ENCODE measurements at places on chromosomes 6 and 20.

GRCh38 chr6:137188855-137189254 lies 15.4 kb upstream of the IL22RA2 start:
- H3K36me3 ChIP-seq = no peaks in the 10 kb centered on the region
- no peak overlapping the region for H3K27ac ChIP-seq
- no peaks in the 10 kb centered on the region for H3K27me3 ChIP-seq
- no peak overlapping the region for H3K4me3 ChIP-seq
- ATAC-seq = no peak

GRCh38 chr6:47262231-47262630 lies 47.5 kb downstream of the TNFRSF21 start:
- no peaks in the 10 kb centered on the region for H3K36me3 ChIP-seq
- H3K27ac ChIP-seq = no peak overlapping the region
- ATAC-seq = no peak
- H3K4me3 ChIP-seq = no peak overlapping the region
- no peaks in the 10 kb centered on the region for H3K27me3 ChIP-seq
- no peaks in the 10 kb centered on the region for H3K4me1 ChIP-seq

DNA sequence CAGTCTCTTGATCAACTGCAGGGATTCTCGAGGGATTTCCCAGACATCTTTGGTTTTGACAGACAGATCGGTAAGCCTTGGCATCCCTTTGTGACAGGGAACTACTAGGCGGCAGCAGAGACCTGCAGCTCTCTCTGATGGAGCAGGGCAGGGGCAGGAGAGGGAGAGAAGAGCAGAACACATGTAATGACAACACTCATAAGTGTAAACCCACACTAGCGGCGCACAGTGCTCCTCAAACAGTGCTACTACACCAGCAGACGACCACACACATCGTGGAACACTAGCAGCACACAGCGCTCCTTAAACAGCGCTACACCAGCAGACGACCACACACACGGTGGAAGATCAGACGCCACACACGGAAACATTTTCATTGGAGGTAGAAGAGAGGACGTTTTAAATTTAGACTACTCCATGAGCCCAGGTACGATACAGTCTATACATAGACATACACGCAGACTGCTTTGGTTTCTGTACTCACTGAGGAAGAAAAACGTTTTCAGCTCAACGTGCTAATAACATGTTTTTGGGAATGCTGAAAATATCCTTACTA lies 94.5 kb upstream of the TRAF3IP2 start:
- H3K4me1 ChIP-seq = no peaks in the 10 kb centered on the region
- no peak for ATAC-seq
- no peak overlapping the region for H3K4me3 ChIP-seq
- no peak overlapping the region for H3K27ac ChIP-seq
- H3K27me3 ChIP-seq = no peaks in the 10 kb centered on the region
- H3K36me3 ChIP-seq = peaks cover 51% of the 10 kb centered on the region

DNA sequence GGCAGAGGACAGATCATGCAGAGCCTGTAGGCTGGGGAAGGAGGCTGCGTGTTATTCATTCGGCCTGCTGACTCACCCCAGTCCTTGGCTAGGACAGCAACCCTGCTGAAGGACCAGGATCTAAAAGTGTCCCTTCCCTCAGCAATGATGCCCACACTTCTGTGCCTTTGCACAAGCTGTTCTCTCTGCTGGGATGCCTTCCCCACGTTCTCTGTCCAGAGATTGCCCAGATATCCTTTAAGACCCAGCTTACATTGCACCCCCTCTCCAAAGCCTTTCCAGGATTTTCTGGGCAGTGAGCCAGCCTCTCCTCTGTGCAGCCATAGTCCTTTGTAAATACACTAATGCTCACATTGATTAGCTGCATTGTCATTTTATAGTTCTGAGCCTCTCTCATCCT lies 99.3 kb upstream of the CHD6 start:
- no peak overlapping the region for H3K4me3 ChIP-seq
- peaks cover 28% of the 10 kb centered on the region for H3K27me3 ChIP-seq
- ATAC-seq = no peak
- no peak overlapping the region for H3K27ac ChIP-seq
- H3K4me1 ChIP-seq = no peaks in the 10 kb centered on the region

- no peaks in the 10 kb centered on the region for H3K4me1 ChIP-seq
- no peak overlapping the region for H3K4me3 ChIP-seq
- no peak overlapping the region for H3K27ac ChIP-seq
- no peak for ATAC-seq
Observed at GRCh38 chr20:50256577-50256976, 65.9 kb downstream of the CEBPB start.

DNA sequence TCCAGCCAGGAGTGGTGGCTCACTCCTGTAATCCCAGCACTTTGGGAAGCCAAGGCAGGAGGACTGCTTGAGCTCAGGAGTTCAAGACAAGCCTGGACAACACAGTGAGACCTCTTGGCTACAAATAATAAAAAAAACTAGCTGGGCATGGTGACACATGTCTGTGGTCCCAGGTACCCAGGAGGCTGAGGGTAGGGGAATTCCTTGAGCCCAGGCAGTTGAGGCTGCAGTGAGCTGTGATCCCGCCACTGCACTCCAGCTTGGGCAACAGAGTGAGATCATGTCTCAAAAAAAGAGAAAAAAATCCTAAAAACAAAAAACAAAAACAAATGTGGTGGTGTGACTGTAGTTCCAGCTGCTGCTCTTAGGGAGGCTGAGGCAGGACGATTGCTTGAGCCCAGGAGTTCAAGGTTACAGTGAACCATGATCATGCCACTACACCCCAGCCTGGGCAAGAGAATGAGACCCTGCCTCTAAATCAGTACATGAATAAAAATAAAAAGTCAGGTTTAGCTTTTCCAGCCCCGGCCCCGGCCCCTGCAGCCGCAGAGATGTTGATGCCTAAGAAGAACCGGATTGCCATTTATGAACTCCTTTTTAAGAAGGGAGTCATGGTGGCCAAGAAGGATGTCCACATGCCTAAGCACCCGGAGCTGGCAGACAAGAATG lies 13.5 kb upstream of the SNRPC start:
- no peaks in the 10 kb centered on the region for H3K4me1 ChIP-seq
- no peak for ATAC-seq
- no peak overlapping the region for H3K27ac ChIP-seq
- H3K27me3 ChIP-seq = no peaks in the 10 kb centered on the region
- no peaks in the 10 kb centered on the region for H3K36me3 ChIP-seq
